ENCODE measurements at places on chromosomes 4 and X.
A peak's percentile ranks its signal among the peaks of the same experiment; 100 is the strongest.

DNA sequence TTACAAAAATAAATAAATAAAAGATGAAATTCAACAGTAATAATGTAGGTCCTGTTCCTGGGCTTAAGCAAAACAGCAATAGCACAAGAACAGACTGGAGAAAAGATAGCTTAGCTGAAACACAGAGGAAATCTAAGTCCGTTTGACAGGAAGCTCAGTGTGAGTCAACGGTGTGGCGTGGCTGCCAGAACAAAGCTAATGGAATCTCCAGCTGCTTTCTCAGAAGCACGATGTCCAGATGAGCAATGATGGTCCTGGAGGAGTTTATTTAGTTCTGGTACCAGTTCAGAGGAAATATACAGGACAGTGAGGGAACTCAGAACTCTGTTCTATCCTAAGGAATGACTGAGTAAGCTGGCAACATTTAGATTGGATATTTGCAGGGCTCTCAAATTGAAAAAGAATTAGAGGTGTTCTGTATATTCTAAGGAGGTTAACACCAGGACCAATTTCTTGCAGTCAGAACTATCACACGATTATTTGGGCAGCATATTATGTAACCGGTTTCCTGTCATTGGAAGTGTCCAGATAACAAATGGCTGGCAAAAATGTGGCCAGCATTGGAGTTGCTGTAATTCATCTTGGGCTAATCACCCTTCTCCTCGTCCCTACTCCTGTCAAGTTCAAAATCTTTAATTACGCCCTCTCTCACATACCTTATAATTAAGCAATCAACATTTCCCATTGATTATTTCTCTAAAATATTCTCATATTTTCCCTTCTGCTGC is 12.7 kb downstream of the GAB3 start:
- DNase-seq, result no peak

GRCh38 chrX:39137363-39137954 is 336.2 kb downstream of the MID1IP1 start:
- no peak for DNase-seq

- DNase-seq, result no peak
Measured at GRCh38 chr4:159079074-159079473, 23.8 kb upstream of the RAPGEF2 start.

GRCh38 chrX:31423609-31424189 is 351.9 kb upstream of the FTHL17 start:
- DNase-seq, result no peak

- no peak for DNase-seq
Measured at GRCh38 chr4:139239127-139239772, 40.8 kb downstream of the MGARP start.

GRCh38 chrX:39946822-39947221 is 150.9 kb downstream of the BCOR start:
- DNase-seq, result no peak

- no peak for DNase-seq
Measured at GRCh38 chrX:13798184-13798583, 18.7 kb downstream of the GPM6B start.

DNA sequence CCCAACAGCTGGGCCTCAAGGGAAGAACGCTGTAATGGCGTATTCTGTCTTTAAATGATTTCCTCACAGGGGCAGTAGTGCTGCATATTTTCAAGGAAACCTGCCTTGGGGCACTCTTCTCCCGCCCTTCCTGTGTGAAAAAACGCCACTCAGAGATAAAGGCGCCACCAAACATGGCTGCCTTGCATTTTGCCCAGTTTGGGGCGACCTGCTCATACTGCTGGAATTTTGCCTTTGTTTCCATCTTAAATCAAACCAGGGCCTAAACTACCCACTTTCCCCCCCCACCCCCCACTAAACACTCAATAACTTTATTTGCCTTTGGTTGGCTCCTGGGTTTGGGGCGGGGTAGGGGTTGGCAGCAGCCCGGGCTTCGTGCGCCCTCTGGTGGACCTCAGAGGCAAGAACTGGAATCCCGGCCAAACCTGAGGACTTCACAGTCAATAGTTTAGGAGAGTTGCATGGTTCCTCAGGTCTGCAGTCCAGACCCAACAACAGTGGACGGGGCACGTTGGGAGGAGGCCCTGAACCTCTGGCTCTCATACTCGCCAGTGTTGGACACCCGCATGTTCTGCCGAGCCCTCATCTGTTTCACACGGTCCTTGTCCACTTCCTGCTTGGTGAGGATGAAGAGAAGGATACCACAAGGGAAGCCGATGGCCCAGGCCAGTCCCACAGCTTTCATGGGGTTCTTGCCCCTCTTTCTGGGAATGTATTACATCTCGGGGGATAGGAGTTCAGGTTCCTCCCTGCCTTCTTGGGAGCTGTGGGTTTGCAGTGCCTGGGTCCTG is 220.1 kb upstream of the STK26 start:
- peak; percentile 5 for DNase-seq

GRCh38 chr4:184313702-184314659 is 96.3 kb upstream of the ENPP6 start:
- no peak for DNase-seq

- no peak for DNase-seq
Measured at GRCh38 chr4:112185334-112185733, 40.1 kb downstream of the FAM241A start.

DNA sequence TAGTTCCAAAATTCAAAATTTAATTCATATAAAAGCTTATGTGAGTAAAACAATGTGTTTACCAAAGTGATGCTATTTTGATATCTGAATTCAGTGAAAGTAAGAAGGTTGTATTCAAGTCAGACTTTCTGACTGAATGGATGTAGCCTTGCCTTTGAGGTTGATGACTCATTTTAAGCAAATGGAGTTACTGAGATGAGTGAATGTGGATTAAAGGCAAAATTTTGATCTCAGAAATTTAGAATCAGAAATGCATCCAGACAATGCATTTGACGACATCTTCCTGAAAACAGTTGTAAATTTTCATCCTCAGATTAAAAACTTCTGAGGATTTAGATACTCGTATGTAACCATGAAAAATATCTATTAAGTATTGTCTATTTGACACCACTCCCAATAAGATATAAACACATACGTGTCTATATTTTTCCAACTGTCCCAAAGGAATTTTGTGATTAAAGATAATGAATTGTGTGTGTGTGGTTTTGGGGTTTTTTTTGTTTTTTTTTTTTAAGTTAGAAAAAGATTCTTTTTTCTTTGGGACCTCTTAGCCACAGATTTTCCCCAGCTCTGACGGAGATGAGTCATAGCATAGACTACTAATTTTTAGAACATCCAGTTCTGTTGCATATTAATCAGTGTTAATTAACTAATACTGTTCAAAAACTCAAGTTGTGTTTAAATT is 34.4 kb downstream of the NFKB1 start:
- DNase-seq, result no peak

GRCh38 chrX:8689473-8689872 is 42.5 kb downstream of the ANOS1 start:
- no peak for DNase-seq

- DNase-seq, result peak; percentile 45
Measured at GRCh38 chrX:12901486-12901885, 4.9 kb upstream of the TLR8 start.

GRCh38 chr4:2048831-2049230 is 10.3 kb upstream of the NAT8L start:
- DNase-seq, result no peak

DNA sequence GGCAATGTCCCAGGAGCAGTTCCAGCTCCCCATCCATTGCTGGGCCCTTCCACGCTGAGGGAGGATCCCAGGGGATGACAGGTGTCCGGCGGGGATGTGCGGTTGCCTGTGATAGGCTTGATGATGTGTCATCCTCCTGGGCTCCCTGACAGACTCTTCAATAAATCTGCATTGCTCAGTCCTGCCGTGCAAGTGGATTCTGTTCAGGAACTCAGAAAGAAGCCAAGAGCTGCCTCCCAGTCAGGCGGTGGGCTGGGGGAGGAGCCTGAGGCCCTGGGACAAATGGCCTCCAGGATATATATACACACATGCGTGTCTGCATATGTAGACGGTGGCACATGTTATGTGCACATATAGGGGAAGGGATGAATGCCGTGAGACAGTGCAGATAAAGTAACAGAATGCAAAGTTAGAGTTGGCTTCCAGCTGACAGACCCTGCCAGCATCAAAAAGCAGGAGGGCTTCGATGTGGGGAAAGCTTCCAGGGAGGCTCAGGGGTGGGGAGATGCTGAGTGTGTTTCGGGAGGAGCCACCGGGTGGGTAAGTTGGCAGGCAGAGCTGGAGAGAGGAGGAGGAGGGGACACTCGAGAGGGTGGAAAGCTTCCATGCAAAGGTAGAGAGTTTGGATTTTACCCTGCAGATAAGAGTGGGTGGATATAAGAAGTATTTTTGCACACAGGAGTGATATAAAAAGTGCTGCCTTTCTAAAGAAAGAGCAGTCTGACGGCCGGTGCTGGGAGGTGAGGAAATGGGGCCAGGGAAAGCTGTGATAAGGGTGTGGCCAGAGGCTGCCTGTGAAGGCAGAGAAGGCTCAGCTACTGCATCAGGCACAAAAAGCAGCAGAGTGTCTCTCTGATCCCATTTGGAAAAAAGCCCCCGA is 28.5 kb upstream of the CRMP1 start:
- DNase-seq, result no peak

GRCh38 chr4:39054497-39054896 is 7.5 kb upstream of the KLHL5 start:
- DNase-seq, result no peak

- no peak for DNase-seq
Measured at GRCh38 chrX:16785247-16786138, 773 bp upstream of the TXLNG start.

DNA sequence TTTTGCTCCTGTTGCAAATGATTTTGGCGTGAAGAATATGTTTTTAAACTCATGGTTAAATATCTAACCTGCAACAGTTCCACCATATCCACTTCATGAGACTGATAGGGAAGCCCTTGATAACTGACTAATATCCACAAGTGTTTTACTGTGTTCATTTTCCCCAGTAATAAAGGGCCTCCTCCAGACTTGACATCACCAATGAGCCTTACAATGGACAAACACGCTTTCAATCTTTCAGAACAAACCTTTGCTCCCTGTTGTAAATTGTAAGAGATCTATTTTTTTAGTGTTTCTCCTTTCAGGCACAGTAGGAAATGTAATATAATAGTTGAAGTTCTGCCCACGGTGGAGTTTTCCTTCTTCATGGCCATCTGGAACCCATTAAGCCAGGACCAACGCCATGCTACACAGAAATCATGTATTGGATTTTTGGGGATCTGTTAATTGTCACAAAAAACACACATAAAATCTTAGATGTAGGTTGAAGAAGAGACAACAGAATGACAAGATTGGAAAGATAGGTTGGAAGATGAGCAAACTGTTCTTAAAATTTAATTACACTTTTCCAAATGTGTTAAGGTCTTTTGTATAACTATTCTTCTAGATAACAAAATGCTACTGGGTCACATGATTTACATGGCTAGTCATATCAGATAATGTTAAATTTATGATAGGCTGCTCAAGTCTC is 1030.1 kb downstream of the FSTL5 start:
- no peak for DNase-seq

GRCh38 chr4:10179957-10180602 is 63.5 kb upstream of the WDR1 start:
- DNase-seq, result no peak

DNA sequence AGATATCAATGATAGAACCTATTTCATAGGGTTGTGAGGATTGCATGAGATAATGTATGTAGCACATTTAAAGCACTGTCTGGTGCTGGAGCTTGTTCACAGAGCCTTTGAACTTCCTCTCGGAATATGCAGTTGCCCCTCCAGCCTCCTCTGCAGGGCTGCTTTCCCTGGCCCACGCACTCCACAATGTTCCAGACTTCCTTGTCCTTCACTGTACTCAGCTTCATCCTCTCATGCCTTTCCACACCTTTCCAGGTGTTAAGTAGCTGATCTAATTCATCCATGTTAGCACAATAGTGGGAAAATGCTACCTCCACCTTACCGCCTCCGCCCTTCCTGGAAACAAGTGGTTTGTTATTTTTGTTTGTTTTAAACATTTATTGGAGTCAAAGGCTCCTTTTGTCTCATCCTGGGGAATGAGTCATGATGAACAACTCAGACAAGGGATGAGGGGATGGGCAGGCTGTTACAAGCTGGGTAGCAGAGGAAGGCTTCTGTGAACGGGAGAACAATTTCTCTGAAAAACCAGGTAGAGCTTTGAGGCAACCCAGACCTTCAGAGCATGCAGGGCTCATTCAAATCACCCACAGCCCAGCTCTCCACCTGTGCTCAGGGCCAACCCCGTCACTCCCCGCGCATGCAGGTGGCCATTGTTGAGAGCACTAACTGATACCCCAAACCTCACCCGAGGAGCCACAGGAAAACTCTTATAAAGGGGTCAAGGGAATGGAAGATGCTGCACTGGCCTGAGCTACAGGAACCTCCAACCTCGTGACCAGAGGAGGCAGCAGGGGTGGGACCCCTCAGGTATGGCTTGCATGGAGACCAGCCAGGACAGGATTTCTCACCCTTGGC is 84.9 kb upstream of the TBL1X start:
- no peak for DNase-seq

DNA sequence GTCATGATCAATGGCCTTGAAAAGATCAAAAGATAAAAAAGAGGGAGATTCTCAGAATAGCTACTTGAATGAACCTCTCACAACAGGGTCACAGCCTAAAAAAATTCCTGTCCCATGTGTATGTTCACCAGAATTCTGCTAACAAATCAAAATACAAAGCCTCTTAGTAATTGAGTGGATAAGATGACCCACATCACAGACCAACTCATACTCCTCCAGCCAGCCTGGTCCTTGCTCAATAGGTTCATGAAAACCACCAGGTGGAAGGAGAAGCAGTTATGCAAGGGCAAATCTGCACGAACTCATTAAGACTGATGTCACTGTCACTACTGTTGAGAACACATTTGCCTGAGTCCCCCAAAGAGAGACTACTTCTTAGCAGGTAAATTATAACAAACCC is 21.5 kb downstream of the WDFY3 start:
- DNase-seq, result no peak

DNA sequence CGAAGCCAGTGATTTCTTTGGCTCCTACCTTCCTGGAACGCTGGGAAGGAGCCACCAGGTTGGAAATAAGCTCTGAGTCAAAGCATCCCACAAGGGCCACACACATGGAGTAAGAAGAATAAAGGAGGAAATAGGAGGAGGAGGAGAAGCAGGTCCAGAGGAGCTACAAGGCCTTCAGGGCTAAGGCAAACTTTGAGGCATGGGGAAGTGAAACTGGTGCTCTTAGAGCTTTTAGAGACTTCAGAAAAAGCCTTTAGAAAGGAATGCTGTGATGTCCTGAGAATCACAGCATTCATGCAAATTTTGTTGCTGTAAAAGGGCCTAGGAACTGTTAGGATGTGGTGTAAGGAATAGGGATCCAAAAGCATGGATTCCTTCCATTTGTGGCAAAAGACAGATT is 135.9 kb upstream of the ARHGEF9 start:
- no peak for DNase-seq

DNA sequence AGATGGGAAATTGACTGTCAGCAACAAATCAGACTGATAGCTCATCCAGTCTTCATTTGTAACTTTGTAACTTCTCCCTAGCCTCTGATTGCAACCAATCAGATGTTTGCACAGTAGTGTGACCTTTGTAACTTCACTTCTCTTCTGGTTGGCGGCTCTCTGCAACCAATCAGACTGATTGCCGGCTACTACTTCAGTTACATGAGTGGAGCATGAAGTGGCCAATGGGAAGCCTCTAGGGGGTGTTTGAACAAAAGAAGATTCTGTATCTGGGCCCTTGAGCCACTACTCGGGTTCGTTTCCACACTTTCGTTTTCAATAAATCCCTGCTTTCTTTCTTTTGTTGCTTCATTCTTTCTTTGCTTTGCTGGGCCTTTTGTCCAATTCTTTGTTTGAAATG is 1285.8 kb downstream of the TECRL start:
- DNase-seq, result no peak

- no peak for DNase-seq
Measured at GRCh38 chr4:95517576-95518345, 31.0 kb downstream of the UNC5C start.
